ENCODE measurements at places on chromosomes 4 and X.

- no peak for DNase-seq
These were observed 23.1 kb upstream of the NAP1L5 start for GRCh38 chr4:88720451-88721428.

GRCh38 chr4:55382488-55383003 is 13.2 kb upstream of the TMEM165 start:
- no peak for DNase-seq

DNA sequence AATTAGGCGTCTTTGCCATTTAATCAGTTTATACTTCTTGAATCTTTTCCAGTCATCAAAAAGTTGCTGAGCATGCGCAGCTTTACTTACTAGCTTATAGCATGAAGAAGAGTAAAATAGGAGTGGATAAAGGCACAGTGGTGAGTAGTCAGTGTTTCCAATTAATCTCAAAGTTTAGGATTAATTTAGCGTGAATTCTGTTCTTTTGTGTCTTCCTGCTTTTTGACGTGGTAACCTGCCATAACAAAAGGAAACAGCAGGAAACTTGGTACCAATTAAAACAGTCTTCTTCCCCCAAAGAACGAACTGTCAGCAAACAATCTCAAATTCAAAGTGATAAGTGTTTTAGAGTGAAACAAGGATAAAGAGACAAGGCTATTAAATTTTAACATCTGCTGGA is 61.9 kb downstream of the TET2 start:
- no peak for DNase-seq

GRCh38 chrX:47595716-47596251 is 13.5 kb downstream of the TIMP1 start:
- no peak for DNase-seq

- no peak for DNase-seq
These were observed 102.4 kb upstream of the PLAC1 start for GRCh38 chrX:134760650-134761049.

DNA sequence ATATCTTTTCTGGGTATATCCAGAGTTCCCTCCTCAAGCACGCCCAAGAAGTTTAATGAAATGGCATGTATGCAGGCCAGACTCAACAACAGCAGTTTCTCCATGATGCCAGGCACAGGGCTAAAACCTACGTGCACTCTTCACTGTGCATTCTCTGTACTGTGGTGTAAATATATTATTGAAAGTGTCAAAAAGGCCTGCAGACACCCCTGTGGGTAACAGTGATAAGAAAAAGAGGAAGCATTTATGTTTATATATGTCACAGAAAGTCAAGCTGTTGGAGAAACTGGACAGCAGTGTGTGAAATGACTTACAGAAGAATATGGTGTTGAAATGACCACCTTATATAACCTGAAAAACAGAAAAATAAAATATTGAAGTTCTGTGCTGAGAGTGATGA is 29.6 kb upstream of the DCAF8L1 start:
- no peak for DNase-seq

GRCh38 chr4:158428242-158428641 is 93.4 kb upstream of the RXFP1 start:
- DNase-seq: no peak

Measured in LoVo (cell line).